ENCODE measurements at places on chromosomes 2 and 18.

GRCh38 chr2:148998165-148998830 lies 40.2 kb upstream of the LYPD6B start:
- DNase-seq: no peak

DNA sequence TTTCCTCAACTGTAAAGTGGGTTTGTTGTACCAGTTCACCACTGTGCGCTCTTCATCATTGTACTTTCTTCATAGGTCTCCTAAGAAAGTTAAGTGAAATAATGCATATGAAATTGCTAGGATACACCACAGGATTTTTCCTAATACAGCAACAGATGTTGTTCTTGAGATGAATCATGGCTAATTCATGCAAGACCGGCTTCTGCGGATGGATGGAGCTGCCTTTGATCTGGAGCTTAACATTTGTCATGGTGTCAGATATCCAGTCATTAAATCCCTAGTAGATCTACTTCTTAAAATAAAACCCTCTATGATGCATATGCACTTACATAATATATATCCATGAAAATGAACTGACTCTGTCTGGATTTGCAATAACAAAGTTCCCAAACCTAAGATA lies 114.1 kb downstream of the COL6A3 start:
- DNase-seq: peak; percentile 83

- no peak for DNase-seq
Measured at GRCh38 chr2:47065771-47066380, 89.2 kb downstream of the STPG4 start.

- DNase-seq: no peak
Measured at GRCh38 chr2:54723996-54724559, 616 bp downstream of the EML6 start.

GRCh38 chr2:147937744-147938349 lies 82.7 kb downstream of the ORC4 start:
- no peak for DNase-seq

DNA sequence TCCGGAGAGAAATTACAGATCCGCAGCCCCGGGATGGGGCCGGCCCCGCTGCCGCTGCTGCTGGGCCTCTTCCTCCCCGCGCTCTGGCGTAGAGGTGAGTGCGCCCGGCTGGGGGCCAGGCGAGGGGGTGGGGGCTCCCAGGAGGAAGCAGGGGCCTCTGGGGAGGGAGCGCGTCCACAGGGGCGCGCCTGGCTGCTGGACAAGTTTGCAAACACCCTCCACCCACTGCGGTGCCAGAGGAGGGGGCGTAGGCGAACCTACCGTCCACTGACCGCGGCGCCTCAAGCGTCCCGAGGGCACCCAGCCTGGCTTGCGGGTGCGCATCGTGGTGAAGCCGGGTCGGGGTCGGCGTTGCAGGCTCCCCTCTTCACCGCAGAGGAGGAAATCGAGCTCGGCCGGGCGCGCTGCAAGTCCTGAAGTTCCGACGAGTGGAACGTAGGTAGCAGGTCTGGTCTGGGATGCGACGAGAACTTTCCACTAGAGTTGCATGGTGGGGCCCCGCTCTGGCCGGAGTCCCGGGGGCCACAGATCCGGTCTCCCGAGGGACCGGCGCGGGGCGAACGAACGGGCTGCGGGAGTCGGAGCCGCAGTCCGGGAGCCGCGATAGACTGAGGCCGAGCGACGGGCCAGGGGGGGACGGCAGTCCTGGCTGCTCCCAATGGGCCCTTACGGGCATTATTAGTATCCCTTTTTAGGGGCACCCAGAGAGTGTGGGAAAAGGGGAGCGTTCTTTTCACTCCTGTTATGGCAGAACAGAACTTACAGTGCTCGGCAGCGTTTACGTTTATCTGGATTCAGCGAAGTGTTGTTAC lies 502 bp downstream of the MERTK start:
- no peak for DNase-seq

- no peak for DNase-seq
Measured at GRCh38 chr2:231181860-231182512, 16.4 kb upstream of the ARMC9 start.

- no peak for DNase-seq
Measured at GRCh38 chr2:5359397-5359796, 332.8 kb upstream of the SOX11 start.

- DNase-seq: no peak
Measured at GRCh38 chr2:224492531-224492930, 90.6 kb upstream of the FAM124B start.

- no peak for DNase-seq
Measured at GRCh38 chr2:85112906-85113625, 20.1 kb upstream of the TCF7L1 start.
